ENCODE measurements at places on chromosomes 16 and 17. TPM values are rescaled to one million over a fixed set of nuclear protein-coding genes. Genes with fewer than 3 reads are reported as not detected.

- H3K4me1 ChIP-seq: peaks cover 49% of the 10 kb centered on the region
- peak overlapping the region; percentile 45 for H3K27ac ChIP-seq
- H3K4me3 ChIP-seq: peak overlapping the region; percentile 0
- DNase-seq: peak; percentile 91
- H3K36me3 ChIP-seq: no peaks in the 10 kb centered on the region
- H3K27me3 ChIP-seq: no peaks in the 10 kb centered on the region
Observed at GRCh38 chr16:57807968-57808528, 5.8 kb upstream of the KIFC3 start.

GRCh38 chr17:57537524-57538410, 207.3 kb downstream of the CCDC182 start:
- no peaks in the 10 kb centered on the region for H3K27me3 ChIP-seq
- no peak overlapping the region for H3K4me3 ChIP-seq
- DNase-seq: no peak
- H3K27ac ChIP-seq: no peak overlapping the region

- H3K4me1 ChIP-seq: peaks cover 41% of the 10 kb centered on the region
- no peak overlapping the region for H3K4me3 ChIP-seq
Observed at GRCh38 chr16:70725912-70726828, 40.3 kb upstream of the MTSS2 start.

GRCh38 chr16:56923481-56924091, 8.4 kb upstream of the HERPUD1 start:
- H3K4me1 ChIP-seq: no peaks in the 10 kb centered on the region
- H3K27me3 ChIP-seq: no peaks in the 10 kb centered on the region
- no peaks in the 10 kb centered on the region for H3K36me3 ChIP-seq
- no peak for DNase-seq
- H3K4me3 ChIP-seq: no peak overlapping the region

DNA sequence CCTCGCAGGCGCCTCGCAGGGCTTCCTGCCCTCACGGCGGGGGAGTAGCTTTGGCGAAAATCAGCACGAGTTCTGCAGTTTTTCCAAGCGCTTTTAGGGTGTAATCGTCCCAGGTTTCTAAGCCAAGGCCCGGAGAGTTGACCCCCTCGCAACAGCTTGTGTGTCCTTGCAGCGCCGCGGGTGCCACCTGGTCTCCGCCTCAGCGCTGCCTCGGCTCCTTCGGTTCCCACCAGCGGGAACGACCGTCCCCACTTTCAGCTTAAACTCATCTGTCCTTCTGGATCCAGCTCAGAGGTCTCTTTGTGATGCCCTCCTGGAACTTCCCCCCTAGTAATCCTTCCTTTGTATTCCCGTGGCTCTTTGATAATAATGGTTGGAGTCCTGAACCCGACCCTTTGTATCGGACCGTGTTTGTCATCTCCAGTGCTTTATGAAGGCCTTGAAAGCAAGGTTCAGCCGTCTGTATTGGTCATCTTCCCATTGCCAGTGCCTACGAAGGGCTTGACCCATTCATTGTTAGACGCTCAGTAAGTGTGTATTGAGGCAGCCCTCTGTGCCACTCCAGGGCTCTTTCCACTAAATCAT, 858 bp upstream of the SMARCE1 start:
- no peaks in the 10 kb centered on the region for H3K27me3 ChIP-seq
- peak overlapping the region; percentile 89 for H3K4me3 ChIP-seq
- peaks cover 28% of the 10 kb centered on the region for H3K4me1 ChIP-seq
- no peak for DNase-seq
- H3K36me3 ChIP-seq: peaks cover 5% of the 10 kb centered on the region

- no peaks in the 10 kb centered on the region for H3K36me3 ChIP-seq
- H3K27me3 ChIP-seq: no peaks in the 10 kb centered on the region
- H3K27ac ChIP-seq: peak overlapping the region; percentile 78
- H3K4me3 ChIP-seq: no peak overlapping the region
Observed at GRCh38 chr17:41652461-41652970, 28.1 kb upstream of the KRT17 start.

- no peak overlapping the region for H3K4me3 ChIP-seq
- no peaks in the 10 kb centered on the region for H3K27me3 ChIP-seq
- H3K27ac ChIP-seq: no peak overlapping the region
- no peaks in the 10 kb centered on the region for H3K36me3 ChIP-seq
- DNase-seq: no peak
Observed at GRCh38 chr16:28267356-28267755, 25.0 kb upstream of the SBK1 start.

DNA sequence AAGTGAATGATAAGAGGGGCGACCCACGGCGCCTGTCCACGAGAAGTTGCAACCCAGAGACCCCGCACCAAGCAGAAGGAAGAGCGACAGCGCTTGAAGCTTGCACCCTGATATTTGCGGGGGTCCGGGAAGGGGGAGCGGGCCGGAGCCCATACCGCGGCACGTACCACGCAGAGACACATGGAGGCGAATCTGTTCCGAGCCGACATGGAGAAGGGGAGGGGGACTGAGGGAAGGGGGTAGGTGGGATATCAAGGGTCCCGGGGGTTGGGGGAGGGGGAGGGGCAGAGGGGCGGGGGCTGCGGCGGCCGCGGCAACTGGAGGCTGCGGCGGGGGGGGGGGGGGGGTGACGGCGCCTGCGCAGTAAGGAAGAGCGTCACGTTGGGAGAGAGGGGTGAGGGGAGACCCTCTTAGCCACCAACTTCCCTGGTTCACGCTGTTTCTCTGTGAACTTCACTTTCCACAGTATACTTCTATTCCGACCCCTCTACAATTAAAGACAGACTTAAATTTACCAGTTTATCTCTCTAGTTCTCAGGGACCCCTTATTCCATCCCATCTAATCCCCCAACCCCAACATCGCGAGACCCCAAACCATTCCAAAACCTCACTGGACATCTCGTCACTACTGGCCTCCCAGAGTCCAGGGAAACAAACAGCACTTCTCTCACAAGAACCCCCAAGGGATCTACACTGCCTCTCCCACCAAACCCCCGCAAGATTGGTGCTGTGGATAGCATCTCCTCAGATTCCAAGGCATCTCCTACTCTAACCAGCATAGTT, 8.0 kb downstream of the DLG4 start:
- H3K4me3 ChIP-seq: no peak overlapping the region
- peaks cover 23% of the 10 kb centered on the region for H3K4me1 ChIP-seq
- H3K27ac ChIP-seq: no peak overlapping the region
- H3K36me3 ChIP-seq: no peaks in the 10 kb centered on the region
- no peak for DNase-seq

DNA sequence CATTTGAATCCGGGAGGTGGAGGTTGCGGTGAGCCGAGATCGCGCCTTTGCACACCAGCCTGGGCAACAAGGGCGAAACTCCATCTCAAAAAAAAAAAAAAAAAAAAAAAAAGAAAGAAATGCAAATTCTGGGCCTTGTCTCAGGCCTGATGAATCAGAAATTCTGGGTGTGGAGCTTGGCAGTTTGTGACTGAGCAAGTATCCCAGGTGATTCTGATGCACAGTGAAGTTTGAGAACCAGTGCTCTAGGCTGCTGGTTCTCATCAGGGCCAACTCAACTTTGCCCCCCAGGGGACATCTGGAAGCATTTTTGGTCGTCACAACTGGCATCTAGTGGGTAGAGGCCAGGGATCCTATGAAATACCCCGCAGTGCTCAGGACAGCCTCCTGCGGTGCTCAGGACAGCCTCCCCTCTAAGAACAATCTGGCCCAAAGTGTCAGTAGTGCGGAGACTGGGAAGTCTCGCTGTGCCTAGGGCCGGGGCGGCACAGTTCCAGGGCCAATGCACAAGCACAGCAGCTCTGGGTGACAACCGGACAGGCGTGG, 55.9 kb downstream of the SDK2 start:
- H3K4me1 ChIP-seq: peaks cover 17% of the 10 kb centered on the region
- no peak for DNase-seq
- no peaks in the 10 kb centered on the region for H3K36me3 ChIP-seq
- H3K27ac ChIP-seq: no peak overlapping the region
- H3K27me3 ChIP-seq: no peaks in the 10 kb centered on the region
- no peak overlapping the region for H3K4me3 ChIP-seq

GRCh38 chr16:87033541-87034300, 283.5 kb downstream of the C16orf95 start:
- H3K27me3 ChIP-seq: no peaks in the 10 kb centered on the region
- DNase-seq: no peak
- H3K4me3 ChIP-seq: no peak overlapping the region
- no peaks in the 10 kb centered on the region for H3K36me3 ChIP-seq

GRCh38 chr17:50184064-50184463, 17.4 kb downstream of the COL1A1 start:
- no peak for DNase-seq
- peaks cover 23% of the 10 kb centered on the region for H3K36me3 ChIP-seq
- peaks cover 6% of the 10 kb centered on the region for H3K4me1 ChIP-seq
- H3K27ac ChIP-seq: peak overlapping the region; percentile 17

GRCh38 chr17:7499161-7499560, 15.0 kb downstream of the POLR2A start:
- H3K4me1 ChIP-seq: peaks cover 5% of the 10 kb centered on the region
- H3K27me3 ChIP-seq: no peaks in the 10 kb centered on the region
- no peak overlapping the region for H3K4me3 ChIP-seq
- H3K36me3 ChIP-seq: peaks cover 86% of the 10 kb centered on the region
- no peak for DNase-seq

- no peak overlapping the region for H3K27ac ChIP-seq
- H3K4me3 ChIP-seq: peak overlapping the region; percentile 81
- DNase-seq: no peak
- H3K36me3 ChIP-seq: peaks cover 5% of the 10 kb centered on the region
- H3K27me3 ChIP-seq: no peaks in the 10 kb centered on the region
Observed at GRCh38 chr16:11253009-11253994, 2.7 kb downstream of the SOCS1 start.

- peak within 1 kb of the TSS; percentile 96 for H3K27ac ChIP-seq
- H3K4me3 ChIP-seq: peak within 1 kb of the TSS; percentile 61
- peaks cover 43% of the 10 kb centered on the region for H3K4me1 ChIP-seq
Observed at GRCh38 chr16:30896261-30896888, at the start of gene CTF1. Gene CTF1 (plus strand): TSS chr16:30896614. CDS start chr16:30896644, 30 bp downstream.

DNA sequence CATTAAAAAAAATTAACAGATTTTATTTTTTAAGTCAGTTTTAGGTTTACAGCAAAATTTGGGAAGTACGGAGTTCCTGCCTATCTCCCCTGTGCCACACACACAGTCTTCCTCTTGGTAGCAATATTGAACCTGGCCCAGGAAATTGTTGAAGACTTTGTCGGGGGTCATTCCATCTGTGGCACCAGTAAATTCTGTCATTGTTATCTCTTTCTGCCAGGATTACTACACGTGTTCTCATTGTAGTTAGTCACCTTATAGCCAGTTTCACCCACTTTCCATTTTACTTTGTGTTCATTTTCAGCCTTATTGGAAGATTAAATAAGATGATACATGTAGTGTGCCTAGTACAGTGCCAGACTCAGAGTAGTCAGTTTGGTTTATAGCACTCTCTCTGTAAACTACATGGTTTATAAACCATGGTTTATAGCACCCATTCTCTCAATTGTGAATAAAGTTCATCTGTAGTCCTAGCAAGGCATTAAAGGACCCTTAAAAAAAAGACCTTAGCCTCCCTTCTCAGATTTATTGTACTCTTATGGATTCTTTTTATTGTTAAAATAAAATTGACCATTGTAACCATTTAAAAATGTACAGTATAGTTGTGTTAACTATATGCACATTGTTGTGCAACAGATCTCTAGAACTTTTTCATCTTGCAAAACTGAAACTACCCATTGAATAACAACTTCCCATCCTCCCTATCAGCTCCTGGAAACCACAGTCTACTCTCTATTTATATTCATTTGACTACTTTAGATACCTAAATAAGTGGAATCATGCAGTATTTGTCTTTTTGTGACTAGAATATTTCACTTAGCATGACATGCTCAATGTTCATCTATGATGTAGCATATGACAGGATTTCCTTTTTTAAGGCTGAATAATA, 36.1 kb downstream of the NLK start:
- no peak overlapping the region for H3K4me3 ChIP-seq
- no peaks in the 10 kb centered on the region for H3K27me3 ChIP-seq
- peaks cover 6% of the 10 kb centered on the region for H3K4me1 ChIP-seq
- no peaks in the 10 kb centered on the region for H3K36me3 ChIP-seq
- no peak overlapping the region for H3K27ac ChIP-seq

GRCh38 chr17:82287868-82288801, 14.6 kb upstream of the CSNK1D start:
- H3K36me3 ChIP-seq: no peaks in the 10 kb centered on the region
- H3K4me3 ChIP-seq: no peak overlapping the region
- H3K27ac ChIP-seq: peak overlapping the region; percentile 85
- H3K4me1 ChIP-seq: peaks cover 27% of the 10 kb centered on the region
- no peaks in the 10 kb centered on the region for H3K27me3 ChIP-seq
- DNase-seq: peak; percentile 93

GRCh38 chr16:1146409-1146808, 6.5 kb upstream of the CACNA1H start:
- H3K4me1 ChIP-seq: no peaks in the 10 kb centered on the region
- DNase-seq: no peak
- no peak overlapping the region for H3K27ac ChIP-seq
- H3K27me3 ChIP-seq: peaks cover 30% of the 10 kb centered on the region

GRCh38 chr17:64506576-64507412, at the start of gene CEP95:
Gene CEP95 (plus strand): TSS chr17:64506977. CDS start chr17:64507098, 121 bp downstream.
- peaks cover 63% of the 10 kb centered on the region for H3K36me3 ChIP-seq
- H3K4me1 ChIP-seq: peaks cover 42% of the 10 kb centered on the region
- H3K27ac ChIP-seq: peak within 1 kb of the TSS; percentile 100
- no peaks in the 10 kb centered on the region for H3K27me3 ChIP-seq
- peak within 1 kb of the TSS; percentile 81 for H3K4me3 ChIP-seq

- H3K4me1 ChIP-seq: peaks cover 23% of the 10 kb centered on the region
- peak overlapping the region; percentile 35 for H3K4me3 ChIP-seq
- H3K36me3 ChIP-seq: no peaks in the 10 kb centered on the region
- DNase-seq: peak; percentile 73
Observed at GRCh38 chr17:17300624-17301568, 2.3 kb upstream of the NT5M start.

GRCh38 chr17:286571-286970, 66.0 kb downstream of the RPH3AL start:
- no peaks in the 10 kb centered on the region for H3K36me3 ChIP-seq
- H3K4me1 ChIP-seq: no peaks in the 10 kb centered on the region
- peak; percentile 30 for DNase-seq
- no peak overlapping the region for H3K4me3 ChIP-seq
- no peak overlapping the region for H3K27ac ChIP-seq

GRCh38 chr16:79217375-79218011, 383.0 kb downstream of the MAF start:
- no peak for DNase-seq
- no peaks in the 10 kb centered on the region for H3K36me3 ChIP-seq
- H3K4me1 ChIP-seq: no peaks in the 10 kb centered on the region
- H3K27ac ChIP-seq: no peak overlapping the region
- H3K27me3 ChIP-seq: no peaks in the 10 kb centered on the region
- H3K4me3 ChIP-seq: no peak overlapping the region

The KLHL10 gene
- total RNA-seq: 0.29 TPM

The CYGB gene
- 34.3 TPM for total RNA-seq

The GABARAP gene
- 547 TPM for total RNA-seq

The AOC2 gene
- 2.0 TPM for total RNA-seq

The ZNF747 gene
- 11.5 TPM for total RNA-seq

The SMIM36 gene
- not detected for total RNA-seq

The ZNF594 gene
- 7.1 TPM for total RNA-seq

The TMEM98 gene
- total RNA-seq: 72.9 TPM

The KRT24 gene
- not detected for total RNA-seq

Data from upper lobe of right lung (tissue), 1 donor.